Fibroblast of the aortic adventitia (primary cell): ENCODE measurements at places on chromosomes 4 and X. TPM values are rescaled to one million over a fixed set of nuclear protein-coding genes. Genes with fewer than 3 reads are reported as not detected.

Gene MAB21L2
- total RNA-seq = 0.63 TPM in 1 of 2 replicates, not detected in the other

Gene TRIM60
- not detected in 2 replicates for total RNA-seq

Gene PDE5A
- 29.3 and 146 TPM in 2 replicates for total RNA-seq

Gene TMEM31
- total RNA-seq = not detected in 2 replicates

Gene DGAT2L6
- not detected in 2 replicates for total RNA-seq
